ENCODE measurements at places on chromosomes 16 and 17.

- no peak for DNase-seq
Measured at GRCh38 chr16:11229432-11229831, 26.6 kb downstream of the SOCS1 start.

DNA sequence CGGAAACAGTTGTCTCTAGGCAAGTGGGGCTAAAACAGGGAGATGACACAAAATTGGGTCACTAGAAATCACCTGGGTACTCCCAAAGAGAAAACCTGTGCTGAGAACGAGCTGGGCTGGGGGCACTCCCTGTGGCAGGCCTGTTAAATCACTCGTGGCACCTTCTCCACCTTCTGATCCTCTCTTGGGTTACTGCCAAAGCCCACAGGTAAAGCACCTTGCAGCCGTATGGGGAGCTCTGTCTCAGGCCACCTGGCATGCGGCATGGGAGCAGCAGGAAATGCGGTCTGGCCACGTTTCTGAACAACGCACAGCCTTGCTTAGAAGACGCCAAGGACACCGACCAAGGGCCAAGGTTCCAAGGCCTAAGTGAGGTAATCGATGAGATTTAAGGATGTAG, 21.5 kb upstream of the ICAM2 start:
- no peak for DNase-seq

DNA sequence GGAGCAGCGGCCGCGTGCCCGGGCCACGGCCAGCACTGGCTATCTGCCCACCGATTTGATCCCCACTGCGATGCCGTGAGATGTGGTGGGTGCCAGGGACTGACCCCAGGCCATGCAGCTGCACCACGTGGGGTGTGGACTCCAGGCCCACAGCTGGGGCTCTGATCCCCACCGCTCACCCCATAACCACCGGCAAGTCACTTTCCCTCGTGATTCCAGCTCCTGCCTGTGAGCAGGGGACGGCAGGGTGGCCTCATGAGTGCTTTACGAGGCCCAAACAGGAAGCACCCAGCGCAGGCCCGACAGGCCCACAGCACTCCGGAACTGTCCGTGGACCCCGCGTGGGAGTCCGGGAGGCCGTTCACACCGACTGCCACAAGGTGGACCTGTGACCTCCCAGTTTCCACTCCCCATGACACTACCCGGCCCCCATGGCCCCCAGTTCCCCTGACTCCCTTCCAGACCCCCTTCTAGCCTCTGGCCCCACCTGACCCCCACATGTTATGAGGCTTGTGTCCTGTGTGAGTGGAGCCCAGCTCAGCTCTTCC, 616 bp downstream of the PTX4 start:
- DNase-seq = no peak

- DNase-seq = no peak
Measured at GRCh38 chr17:58693208-58693607, 806 bp downstream of the RAD51C start.

- no peak for DNase-seq
Measured at GRCh38 chr17:73652886-73653480, 8.7 kb upstream of the SDK2 start.

Data from activated CD4-positive, CD25-positive, alpha-beta regulatory T cell treated with anti-CD3 and anti-CD28 coated beads, Interleukin-2, amount 50 U/mL, for 72 hours (primary cell).